ENCODE measurements at places on chromosomes 12 and 14.

GRCh38 chr12:63777340-63777739 lies 2.4 kb upstream of the RXYLT1 start:
- DNase-seq: no peak

DNA sequence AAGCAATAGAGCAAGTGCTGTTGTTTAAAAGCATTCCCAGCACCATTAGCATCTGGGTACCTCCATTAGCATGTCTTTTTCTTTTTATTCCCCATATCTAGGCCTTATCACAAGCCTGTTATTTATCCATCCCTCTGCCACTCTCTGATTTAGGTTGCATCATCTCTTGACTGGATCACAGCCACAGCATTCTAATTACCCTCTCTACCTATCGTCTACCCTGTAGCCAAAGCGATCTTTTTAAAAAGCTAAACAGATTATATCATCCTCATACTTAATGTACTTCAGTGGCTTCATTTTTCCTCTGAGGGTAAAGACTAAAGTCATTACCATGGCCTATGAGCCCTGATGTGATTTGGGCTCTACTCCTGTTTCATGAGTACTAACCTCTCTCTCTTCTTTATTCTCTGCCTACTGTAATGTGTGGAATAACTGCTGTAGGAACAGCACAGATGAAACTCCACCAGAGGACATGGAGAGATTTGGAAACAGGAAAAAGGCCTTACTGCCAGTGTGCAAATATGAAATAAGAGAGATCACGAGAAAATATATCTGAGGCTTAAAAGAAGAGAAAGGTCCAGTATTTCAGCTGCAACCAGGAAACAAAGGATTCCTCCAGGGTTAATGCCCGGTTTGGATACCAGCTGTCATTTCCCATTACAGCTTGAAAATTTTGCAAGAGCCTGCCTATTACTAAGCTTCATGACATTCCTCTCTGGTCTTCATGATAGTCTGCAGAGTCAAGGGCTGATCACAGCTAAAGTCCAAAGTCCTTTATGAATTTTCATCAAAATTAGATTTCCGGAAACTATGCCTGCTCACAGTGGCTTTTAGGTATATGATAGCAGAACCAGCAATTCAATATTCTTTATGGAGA lies 422.5 kb upstream of the PDE3A start:
- DNase-seq: no peak

DNA sequence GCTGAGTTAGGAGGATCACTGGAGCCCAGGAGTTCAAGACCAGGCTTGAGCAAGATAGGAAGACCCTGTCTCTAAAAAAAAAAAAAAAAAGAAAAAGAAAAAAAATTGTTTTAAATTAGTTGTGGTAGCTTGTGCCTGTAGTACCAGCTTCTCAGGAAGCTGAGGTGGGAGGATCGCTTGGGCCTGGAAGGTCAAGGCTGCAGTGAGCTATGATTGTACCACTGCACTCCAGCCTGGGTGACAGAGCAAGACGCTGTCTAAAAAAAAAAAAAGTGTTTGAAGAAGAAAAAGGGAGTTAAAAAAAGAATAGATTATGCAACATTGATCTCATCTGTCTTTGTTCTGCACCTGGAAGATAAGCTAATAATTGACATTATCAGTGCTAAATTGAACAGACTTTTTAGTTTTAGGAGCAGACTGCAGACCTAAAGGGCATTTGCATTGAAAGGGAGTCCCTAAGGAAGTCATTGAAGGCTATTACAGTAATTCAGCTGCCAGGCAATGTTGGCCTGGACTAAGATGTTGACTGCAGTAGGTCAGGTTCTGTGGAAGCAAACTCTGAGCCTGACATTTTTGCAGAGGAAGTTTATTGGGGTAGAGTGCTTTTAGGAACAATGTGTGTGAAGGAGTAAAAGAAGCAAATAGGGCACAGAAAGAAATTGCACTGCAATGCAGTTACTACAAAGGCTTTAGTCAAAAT lies 215.8 kb downstream of the PCNX1 start:
- no peak for DNase-seq

- no peak for DNase-seq
Observed at GRCh38 chr12:34298971-34299801, 276.9 kb downstream of the ALG10 start.

DNA sequence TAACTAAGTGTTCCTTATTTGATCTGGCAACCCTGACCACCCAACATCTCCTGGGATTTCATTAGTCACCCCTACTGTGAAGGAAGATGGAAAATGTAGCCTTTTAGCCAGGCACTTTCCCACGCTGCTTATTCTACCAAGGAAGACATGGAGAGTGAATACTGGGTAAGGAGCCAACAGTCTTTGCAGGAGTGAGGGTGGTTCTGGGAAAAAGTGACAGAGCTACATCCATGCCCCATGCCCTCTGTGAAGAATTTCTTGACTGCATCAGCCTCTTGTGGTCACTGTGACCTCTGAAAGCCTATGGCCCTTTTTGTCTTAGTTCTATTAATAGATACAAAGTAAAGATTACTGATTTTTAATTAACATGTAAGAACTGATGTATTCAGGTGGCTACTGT lies 196.0 kb upstream of the EEA1 start:
- no peak for DNase-seq

DNA sequence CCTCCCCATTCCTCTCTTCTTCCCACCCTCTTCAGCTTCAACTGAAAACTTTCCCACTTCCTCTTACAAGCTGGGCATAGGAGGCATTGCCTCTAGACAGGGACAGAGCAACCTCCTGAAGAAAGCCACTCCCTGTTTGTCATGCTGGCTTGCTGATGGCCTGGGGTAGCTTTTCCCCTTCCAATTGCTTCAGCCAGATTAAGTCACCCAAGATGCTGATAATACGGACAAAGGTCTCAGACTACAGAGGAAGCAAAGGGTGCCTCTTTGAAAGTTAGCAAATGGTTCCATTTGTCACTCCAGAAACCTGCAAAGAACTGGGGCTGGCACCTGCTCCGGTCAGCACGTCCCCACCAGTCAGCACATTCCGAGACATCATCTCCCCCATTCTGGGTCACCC lies 6.0 kb downstream of the KRT2 start:
- no peak for DNase-seq

GRCh38 chr12:2692080-2692479 lies 102.7 kb upstream of the FKBP4 start:
- DNase-seq: no peak

- no peak for DNase-seq
Observed at GRCh38 chr12:9273276-9273675, 65.1 kb upstream of the PZP start.

DNA sequence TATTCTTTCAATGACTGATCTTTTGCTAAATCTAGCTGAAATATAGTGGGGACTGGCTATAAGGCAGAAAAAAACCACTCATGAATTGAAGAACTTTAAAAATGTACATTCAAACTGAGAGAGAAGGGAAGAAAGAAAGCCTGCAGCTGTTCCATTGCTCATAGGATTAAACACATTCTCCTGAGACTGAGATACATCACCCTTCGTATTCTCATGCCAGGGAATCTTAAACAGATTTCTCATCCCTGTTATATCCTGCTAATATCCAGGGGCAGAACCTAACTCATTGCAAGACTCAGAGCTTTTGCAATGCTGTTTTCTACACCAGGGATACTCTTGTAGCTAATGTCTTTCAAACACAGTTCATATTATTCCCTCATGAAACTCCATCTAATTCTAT lies 67.2 kb upstream of the ACSS3 start:
- DNase-seq: no peak

- DNase-seq: no peak
Observed at GRCh38 chr12:132398386-132398991, 69.1 kb upstream of the GALNT9 start.

- DNase-seq: no peak
Observed at GRCh38 chr12:4434706-4435425, 10.7 kb downstream of the FGF6 start.

DNA sequence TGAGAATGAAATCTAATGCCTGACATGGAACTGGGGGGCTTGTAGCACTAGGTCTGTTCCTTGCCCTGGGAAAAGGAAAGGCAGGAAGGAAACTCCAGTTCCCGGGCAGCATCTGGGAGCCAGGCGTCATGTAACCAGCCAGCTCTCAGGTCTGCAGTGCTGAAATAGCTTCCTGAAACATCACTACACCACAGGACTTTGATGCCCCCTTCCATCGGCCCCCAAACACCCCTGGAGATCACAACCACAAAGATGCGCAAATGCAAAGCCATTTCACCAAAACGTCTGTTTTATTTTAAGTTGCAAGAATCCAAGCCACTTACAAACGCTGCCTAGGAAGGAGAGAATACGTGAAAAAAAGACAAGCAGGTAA lies 40.9 kb downstream of the KCTD10 start:
- DNase-seq: no peak

- no peak for DNase-seq
Observed at GRCh38 chr14:37590428-37591139, 4.5 kb downstream of the FOXA1 start.

DNA sequence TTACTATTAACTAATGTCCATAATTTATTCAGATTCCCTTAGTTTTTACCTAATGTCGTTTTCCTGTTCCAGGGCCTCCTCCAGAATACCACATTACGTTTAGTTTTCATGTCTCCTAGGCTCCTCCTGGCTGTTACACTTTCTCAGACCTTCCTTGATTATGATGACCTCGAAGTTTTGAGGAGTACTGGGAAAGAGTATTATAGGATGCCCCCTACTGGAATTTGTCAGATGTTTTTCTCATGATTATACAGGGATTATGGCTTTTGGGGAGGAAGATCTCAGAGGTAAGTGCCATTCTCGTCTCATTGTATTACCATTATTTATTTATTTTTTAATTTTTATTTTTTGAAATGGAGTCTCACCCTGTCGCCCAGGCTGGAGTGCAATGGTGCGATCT lies 17.7 kb upstream of the C1S start:
- DNase-seq: no peak

- DNase-seq: no peak
Observed at GRCh38 chr14:87754520-87755223, 238.3 kb downstream of the GALC start.

DNA sequence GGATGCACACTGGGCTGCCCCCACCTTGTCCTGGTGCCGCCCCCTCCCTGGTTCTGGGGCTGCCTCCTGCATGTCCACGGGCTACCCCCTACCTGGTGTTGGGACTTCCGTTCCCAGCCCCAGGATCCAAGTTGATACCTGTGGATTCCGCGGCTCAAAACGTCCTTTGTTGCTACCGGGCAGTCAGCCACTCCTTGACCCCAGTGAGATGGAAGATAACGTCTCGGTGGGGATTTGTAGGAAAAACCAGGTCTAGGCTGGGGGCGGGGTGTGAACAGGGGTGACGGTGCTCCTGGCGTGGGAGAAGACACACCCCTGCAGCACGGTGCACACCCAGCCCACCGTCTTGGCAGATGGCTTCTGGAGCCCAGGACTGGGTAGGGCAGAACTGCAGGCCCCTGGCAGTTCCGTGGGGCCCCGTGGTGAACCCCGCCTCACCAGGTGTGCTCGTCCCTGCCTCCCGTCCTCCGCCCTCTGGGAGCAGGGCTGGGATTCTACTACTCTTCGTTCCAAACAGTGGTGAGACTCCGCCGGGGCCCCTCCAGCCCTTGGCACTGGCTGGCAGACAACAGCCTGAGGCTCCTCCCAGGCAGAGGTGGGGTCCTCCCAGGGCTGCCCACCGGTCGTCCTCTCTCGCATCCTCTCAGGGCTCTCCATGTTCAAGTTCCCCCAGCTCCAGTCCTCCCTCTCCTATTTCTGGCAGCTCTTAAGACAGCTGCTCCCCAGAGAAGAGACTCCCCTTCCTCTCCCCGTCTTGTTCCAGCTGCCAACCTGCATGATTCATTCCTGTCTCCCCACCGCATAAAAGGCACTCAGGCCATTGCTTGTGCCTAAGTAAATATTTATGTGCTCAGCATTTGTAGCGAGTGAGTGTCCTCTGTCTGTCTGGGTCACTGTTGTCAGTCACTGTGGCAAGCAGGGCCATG lies 75.5 kb downstream of the FBXL14 start:
- DNase-seq: peak; percentile 87

- no peak for DNase-seq
Observed at GRCh38 chr12:64749461-64750200, 9.6 kb downstream of the GNS start.

DNA sequence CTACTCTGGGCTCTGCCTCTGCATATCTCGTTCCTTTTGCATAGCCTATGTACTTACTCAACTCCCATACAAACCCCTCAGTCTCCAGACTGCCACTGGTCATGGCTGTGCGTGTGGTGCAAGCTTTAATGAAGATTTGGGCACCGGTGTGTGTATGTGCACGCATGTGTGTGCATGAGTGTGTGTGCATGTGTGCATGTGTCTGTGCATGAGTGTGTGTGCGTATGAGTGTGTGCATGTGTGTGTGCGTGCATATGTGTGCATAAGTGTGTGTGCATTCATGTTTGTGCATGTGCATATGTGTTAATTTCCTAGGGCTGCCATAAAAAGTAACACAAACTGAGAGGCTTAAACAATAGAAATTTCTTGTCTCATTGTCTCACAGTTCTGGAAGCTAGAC lies 17.1 kb upstream of the TBPL2 start:
- no peak for DNase-seq

DNA sequence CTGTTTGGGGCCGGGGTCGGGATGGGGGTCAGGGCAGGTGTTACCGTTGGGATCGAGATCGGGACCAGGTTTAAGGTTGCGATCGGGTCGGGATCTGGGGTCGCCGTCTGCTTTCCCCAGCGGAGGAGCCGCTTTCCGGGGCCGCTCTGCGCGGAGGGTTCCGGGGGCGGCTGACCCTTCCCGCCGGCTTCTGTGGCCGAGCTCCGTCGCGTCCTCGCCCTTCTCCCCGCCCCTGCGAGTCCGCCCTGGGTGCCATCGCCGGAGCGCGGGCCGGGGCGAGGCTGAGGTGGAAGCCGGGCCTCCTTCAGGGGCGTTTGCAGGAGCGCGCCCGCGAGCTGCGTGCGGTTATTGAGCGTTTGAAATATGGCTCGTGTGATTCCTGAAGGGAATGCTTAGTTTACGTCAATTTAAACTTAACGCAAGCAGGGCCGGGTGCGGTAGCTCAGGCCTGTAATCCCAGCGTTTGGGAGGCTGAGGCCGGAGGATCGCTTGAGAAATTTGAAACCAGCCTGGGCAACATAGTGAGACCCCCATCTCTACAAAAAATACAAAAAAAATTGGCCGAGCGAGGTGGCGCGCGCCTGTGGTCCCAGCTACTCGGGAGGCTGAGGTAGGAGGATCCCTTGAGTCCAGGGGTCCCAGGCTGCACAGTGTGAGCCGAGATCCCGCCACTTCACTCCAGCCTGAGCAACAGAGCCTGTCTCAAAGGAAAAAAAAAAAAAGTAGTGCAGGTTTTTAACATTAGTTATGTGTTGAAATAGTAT lies 620 bp downstream of the PGAM5 start:
- no peak for DNase-seq
